ENCODE measurements at places on chromosomes 13 and 19.

GRCh38 chr19:17248011-17248776 lies 2.5 kb upstream of the NR2F6 start:
- DNase-seq: peak; percentile 65

DNA sequence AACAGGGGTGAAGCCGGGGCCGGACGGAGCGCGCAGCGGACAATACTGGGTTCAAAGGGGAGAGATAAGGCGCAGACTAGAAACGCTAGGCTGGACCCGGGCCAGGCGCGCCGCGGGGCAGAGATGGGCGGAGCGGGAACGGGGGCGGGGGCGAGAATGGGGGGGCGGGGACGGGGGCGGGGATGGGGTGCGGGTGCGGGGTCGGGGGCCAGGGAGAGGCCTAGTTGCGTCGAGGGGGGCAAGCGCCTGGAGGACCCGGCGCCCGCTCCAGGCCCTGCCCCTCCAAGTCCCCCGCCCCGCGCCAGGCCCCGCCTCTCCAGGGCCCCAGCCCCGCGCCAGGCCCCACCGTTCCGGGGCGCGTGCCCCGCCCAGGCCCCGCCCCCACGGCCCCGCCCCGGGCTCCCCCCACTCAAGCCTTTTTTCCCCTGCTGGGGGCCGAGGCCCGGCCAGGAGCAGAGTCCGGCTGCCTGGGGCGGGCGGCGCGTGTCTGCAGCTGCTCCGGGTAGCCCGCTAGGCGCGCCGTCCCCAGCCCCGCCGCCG lies at the start of gene CERS4:
TSS of gene CERS4 (plus strand) at position 449 of the 540 bp plus-strand sequence. CDS start 41,707 bp downstream, outside the sequence.
- peak; percentile 88 for DNase-seq

- DNase-seq: peak; percentile 21
Measured at GRCh38 chr19:11767633-11768133, 883 bp downstream of the ZNF441 start.

GRCh38 chr13:74040200-74040599 lies 94.0 kb downstream of the KLF12 start:
- DNase-seq: peak; percentile 66

DNA sequence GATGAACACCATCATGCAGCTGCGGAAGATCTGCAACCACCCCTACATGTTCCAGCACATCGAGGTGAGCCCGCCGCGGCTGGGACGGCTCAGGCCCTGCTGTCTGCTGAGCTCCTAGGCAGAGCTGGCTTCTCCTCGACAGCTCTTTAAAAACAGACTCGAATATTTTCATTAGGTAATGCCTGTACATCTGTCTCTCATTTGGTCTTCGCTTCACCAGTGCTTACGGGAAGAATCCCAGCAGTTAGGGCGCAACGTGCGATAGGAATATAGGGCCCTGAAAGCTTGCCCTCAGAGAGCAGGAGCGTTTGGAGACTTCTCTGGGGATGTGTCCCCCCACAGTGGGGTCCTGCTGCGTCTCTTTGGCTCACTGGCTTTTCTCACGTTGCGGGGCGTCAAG lies 63.8 kb upstream of the LDLR start:
- no peak for DNase-seq

DNA sequence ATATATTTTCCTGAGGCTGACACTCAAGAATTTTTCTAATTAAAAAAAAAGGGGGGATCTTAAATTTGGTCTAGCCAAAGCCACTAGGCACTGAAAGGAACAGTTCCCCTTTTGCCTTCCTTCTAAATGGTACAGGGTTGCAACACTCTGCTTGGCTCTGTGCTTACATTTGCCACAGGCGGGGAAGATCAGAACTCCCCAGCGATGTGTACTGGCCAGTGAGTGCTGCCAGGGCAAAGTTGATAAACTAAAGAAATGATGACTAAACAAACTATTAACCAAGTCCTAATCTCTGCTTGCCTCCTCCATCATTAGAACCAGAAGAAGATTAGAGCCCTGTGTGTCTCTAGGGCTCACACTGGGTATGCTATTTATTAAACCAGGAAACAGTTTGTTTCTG lies 75.3 kb upstream of the SCEL start:
- no peak for DNase-seq

DNA sequence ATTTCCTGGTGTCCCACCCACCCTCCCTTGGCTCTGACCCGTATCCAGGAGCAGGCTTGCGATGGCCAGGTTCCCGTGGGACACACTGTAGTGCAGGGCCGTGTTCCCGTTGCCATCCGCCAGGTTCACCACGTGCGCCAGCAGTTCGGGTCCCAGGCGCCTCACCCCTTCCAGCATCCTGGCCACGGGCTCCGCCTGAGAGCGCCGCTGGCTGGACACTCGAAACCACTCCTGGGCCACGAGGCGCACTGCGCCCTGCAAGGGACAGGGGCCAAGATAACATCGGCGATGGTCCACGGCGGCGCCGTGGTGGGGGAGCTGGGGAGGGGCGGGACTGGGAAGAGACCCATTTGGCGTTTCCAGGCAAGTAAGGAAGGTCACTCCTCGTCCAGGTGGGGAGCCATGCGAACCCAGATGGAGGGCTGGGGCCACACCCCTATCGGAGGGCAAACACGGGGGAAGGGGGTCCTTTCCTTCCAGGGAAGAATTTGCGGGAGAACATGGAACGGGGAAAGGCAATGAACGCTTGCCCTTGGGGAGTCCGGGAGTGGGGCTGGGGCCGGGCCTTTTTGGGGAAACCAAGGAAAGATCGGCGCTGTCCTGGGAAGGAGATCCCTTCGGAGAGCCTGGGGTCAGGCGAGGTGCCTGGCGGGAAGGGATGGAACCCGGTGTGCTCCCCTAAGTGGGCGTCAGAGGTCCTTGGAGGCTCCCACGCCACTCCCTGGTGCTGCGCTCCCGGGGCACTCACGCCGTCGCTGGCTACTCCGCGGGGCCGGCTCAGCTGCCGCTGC lies 9.9 kb downstream of the KANK3 start:
- DNase-seq: no peak

- no peak for DNase-seq
Measured at GRCh38 chr19:44620667-44621066, 7.3 kb downstream of the IGSF23 start.

DNA sequence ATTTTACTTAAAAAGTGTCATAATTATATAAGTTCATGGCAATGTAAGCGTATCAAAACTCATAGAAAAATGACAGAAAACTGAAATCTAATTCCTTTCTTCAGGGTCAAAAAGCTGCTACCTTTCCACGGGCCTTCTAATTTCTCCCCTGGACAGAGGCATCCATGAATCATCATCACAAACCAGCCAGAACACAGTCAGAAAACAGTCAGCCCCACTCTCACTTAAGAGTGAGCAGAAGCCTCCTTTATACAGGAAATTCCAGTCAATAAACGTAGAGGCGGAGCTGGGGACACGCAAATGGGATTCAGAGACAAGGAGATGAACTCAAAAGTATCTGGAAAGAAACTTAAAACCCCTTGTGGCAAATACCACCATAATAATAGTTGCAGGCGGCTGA lies 54.2 kb upstream of the ABCC4 start:
- no peak for DNase-seq

GRCh38 chr13:71461892-71462291 lies 405.1 kb downstream of the DACH1 start:
- DNase-seq: no peak

DNA sequence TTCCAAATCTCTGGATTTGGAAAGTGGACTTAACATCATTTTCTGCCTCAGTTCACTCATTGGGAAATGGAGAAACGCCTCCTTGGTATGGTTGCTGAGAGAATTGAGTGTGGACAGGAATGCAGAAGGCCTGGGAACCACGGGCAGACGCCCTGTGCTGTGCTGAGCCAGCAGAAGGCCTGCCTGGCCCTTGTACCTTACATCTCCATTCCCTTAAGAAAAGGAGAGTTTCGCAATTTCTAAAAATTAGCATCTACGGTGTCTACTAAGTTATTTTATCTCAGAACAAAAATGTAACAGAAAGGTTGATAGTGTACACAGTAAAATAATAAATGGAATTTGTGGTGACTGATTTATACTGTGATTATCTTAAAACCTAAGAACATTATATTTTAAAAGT lies 78.7 kb downstream of the IPO5 start:
- no peak for DNase-seq

DNA sequence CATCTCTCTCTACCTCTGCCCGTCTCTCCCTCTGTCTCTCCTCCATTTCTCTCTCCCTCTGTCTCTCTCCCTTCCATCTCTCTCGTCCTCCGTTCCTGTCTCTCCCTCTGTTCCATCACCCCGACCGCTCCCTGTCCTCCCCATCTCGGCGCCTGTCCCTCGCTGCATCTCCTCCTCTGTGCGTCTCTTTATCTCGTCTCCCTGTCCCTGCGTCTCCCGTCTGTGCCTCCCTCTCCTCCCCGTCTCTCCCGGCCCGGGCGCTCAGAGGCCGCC lies 4.6 kb downstream of the GRIN2D start:
- DNase-seq: no peak

- DNase-seq: no peak
Measured at GRCh38 chr13:69391756-69392155, 715.9 kb upstream of the ATXN8OS start.

DNA sequence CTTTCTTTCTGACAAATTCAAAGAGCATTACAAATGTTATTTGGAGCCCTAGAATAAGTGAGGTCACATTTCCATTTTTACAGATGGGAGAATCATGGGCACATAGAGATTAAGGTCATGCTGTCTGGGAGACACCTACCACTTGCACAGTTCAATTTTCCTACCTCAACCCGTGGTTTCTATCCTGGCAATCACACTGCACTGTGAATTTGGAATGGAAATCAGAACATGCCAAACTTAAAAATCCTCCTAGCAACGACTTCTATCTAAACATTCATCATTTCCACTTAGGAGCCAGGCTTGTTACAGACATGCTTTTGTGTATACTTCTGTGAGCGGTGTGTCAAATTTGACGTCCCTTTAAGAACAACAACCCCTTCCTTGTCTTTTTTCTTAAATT lies 251.5 kb downstream of the DNAJC15 start:
- no peak for DNase-seq

DNA sequence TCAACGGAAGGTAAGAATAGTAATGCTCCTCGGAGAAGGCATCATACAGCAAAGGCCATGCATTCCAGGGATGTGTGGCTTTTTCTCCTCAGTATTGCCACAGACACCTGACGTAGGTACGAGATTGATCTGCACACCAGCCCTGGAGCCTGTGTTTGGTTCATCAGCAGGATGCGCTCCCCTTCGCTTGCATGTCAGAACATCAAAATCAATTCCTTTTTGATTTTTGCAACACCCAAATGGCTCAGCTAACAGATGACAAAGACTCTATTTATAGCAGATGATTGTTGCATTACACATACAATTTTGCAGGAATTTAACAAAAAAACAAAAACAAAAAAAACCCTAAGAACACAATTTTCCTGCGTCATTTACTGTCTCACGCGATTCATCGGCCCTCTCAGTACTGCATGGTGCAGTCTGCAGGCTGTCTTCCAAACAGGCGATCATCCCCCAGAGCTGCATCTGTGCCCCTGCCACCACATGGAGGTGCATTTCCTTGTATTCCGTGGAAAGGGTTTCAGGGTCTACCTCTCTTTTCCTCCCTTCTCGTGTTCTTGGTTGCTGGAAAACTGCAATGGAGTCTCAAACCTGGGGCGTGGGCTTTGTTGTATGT lies 207.3 kb downstream of the TEX29 start:
- no peak for DNase-seq

DNA sequence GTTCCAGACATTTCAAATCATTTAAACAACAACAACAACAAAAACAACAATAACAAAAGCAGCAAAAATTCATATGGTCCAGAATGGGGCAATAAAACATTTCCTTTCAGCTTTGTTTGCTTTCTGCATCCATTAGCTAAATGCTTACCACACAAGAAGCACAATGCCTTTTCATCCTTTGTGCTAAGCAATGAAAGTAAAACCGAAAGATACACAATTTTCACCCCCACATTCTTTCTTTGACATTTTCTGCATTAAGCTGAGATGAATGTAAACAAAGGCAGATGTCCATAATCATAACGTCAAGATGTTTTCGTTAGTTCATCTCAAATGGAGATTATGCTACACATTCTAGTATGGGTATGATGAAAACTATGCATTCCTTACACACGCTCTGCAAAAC lies 568.5 kb downstream of the SLITRK6 start:
- DNase-seq: no peak

GRCh38 chr13:63048653-63049052 lies 1633.0 kb upstream of the PCDH20 start:
- no peak for DNase-seq

- DNase-seq: no peak
Measured at GRCh38 chr19:55086730-55087541, 11.3 kb downstream of the EPS8L1 start.

- DNase-seq: no peak
Measured at GRCh38 chr19:38562096-38562495, 55.7 kb downstream of the MAP4K1 start.

DNA sequence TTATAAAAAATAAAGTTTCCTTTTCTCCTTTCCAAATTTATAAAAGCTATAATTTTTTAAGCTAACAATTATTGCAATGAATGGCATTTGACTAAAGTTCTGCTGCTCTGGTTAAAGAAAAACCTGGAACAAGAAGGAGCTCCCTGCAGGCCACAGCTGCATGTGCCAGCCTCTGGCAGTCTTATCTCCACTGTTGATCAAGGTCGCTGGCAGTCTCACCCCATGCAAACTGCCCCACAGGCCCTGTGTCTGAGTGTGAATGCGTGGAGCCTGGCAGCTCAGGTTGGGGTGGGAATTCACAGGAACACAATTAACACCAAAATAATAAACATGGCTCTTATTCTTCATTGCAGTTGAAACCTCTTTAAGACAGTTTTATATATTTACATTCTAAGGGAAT lies 30.2 kb upstream of the FREM2 start:
- no peak for DNase-seq

GRCh38 chr19:6412447-6413091 lies 12.0 kb downstream of the KHSRP start:
- peak; percentile 73 for DNase-seq

DNA sequence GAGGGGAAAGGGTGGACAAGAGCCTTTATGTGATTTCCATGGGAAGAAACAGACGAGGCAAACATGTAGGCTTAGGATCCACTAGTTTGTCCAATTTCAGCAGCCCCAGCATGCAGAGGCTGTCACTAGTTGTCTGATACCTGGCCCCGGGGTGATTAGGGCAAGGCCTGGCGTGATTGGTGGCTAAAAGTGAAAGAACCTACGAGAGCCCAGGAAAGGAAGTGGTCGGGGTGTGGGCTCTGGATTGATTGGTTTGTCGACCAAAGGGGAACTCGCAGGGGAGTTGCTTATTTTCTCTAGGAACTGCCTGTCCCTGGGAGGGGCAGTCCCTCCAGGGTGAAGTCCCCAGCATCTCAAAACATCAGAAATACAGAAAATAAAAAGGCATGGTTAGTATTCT lies 64.2 kb upstream of the UQCRFS1 start:
- DNase-seq: no peak
